ENCODE measurements at places on chromosomes 7 and 10.

DNA sequence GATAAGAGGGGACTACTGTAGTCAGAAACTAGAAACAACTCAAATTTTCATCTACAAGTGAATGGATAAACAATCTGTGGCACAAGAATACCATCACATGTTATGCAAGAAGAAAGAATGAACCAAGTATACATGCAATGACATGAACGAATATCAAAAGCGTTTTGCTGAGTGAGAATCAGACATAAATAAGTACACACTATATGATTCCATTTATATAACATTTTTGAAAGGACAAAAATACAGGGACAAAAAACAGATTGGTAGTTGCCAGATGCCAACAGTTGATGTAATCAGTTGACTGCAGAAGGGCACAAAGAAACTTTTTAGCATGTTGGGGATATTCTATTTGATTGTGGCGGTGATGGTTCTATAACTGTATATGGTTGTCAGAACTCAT lies 33.6 kb downstream of the CTNNA3 start:
- DNase-seq: no peak

GRCh38 chr7:27412164-27412563 lies 169.6 kb downstream of the EVX1 start:
- no peak for DNase-seq

- DNase-seq: no peak
These were observed 242.5 kb upstream of the HABP2 start for GRCh38 chr10:113310347-113310746.

- DNase-seq: peak; percentile 65
These were observed 1.5 kb downstream of the KMT2E start for GRCh38 chr7:105015390-105015965.

DNA sequence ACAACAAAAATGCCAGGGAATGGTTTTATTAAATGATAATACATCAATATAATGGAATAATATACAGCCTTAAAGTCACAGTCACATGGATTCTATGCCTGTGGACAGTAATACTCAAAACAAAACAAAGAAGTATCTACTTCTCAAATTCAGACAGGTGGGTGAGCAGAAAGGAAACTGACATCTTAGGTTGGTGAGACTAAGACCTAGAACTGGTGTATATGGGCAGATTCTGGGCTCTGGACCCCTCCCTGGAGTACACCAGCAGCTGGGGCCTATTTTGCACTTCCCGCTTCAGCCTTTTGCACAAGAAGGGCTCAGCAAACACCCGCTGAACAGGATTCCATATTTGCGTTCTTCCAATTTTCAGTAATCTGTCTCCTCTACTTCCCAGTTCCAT lies 5.4 kb upstream of the FIS1 start:
- no peak for DNase-seq

All from endodermal cell (in vitro differentiated cells).